ENCODE measurements at places on chromosomes 13 and 19.
A peak's percentile ranks its signal among the peaks of the same experiment; 100 is the strongest.

DNA sequence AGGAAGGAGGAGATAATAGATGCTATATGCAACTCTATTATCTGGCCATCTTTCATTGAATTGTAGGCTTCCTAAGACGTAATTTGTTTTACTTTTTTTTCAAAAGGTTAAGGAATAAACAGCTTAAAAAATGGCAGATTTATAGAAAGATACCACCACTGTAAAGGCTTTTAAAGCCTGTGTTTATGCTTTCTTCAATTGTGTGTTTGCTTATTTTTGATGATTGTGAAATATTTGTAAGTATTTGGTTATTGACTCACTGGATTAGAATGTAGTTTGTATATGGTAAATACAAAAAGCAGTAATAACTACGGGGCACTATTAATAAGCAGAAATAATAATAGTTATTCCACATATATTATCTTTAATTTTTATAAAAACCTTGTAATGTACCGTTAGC, 437.9 kb downstream of the KLF5 start:
- DNase-seq = no peak

DNA sequence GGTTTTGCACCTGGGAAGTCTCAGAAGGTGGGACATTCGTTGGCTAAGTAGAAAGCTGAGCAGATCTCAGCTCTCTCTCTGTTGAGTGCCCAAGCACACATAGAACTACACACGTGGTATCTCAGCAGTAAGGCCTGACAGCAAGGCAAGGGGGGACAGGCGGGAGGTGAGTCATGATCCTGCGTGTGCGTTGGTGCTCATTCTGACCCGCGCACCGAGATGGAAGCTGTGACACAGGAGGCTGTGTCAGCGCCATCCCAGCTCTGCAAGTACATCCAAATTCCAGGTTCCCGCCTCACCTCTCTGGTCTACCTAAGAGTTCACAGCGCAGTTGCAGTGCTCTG, 135.7 kb downstream of the USP12 start:
- no peak for DNase-seq

DNA sequence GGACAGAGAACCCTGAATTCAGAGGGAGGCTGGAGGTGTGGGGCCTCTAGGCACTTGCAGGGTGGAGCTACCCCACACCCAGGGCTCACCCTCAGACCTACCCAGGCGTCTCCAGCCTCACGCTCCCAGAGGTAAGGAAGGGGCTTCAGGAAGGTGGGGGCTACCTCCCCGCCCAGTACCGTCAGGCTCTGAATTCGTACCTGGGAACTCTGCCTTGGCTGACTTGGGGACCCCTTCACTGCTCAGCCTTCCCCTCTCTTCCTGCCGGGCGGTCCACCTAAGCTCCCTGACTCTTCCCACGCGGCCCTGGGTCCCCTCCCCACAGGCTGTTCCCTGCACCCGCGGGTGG, 28.5 kb upstream of the PARP4 start:
- no peak for DNase-seq

DNA sequence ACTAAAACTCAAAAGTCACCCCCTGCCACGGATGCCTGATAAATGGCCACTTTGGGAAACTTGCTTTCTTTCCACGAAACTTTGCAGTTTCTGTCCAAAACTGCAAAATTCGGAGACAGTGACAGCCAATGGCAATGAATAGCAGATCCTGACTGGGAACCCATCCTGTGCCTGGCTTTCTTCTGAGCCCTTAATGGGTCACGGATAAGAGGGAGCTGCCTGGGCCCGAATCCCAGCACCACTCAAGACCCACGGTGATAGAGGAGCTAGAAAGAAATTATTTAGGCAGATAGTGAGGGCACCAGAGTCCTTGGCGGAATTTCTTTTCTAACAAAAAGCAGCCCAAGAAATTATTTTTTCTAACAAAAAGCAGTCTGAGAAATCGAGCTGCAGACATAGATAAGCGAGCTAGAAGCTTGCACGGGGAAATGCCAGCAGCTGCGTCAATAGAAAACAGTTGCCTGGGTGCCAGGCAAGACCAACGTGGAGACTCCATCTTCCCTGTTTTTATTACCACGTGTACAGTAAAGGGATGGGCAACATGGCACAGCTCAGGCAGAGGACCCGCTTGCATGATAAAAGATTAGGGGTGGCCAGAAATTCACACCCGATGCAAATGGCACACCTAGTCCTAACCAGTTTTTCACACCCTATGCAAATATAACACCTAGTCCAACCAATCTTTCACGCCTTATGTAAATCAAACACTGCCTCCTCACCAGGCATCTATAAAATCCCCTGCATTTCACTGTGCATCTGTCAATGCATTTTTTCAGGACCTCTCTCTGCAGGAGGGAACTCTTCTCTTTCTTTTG, 7.1 kb upstream of the HSH2D start:
- no peak for DNase-seq

DNA sequence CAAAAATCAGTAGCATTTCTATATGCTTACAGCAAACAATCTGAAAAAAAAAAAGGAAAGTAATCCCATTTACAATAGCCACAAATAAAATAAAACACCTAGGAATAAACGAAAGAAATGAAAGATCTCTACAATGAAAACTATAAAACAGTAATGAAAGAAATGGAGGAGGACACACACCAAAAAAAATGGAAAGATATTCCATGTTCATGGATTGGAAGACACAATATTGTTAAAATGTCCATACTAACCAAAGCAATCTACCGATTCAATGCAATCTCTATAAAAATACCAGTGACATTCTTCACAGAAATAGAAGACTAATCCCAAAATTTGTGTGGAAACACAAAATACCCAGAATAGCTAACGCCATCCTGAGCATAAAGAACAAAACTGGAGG, 4.7 kb downstream of the FCGBP start:
- no peak for DNase-seq

- no peak for DNase-seq
Measured at GRCh38 chr19:1847348-1847683, 967 bp downstream of the REXO1 start.

- no peak for DNase-seq
Measured at GRCh38 chr13:40406405-40407120, 259.9 kb downstream of the FOXO1 start.

GRCh38 chr19:11446652-11447301, 11.3 kb downstream of the PRKCSH start:
- DNase-seq = no peak

- DNase-seq = no peak
Measured at GRCh38 chr19:35846038-35846668, 6.2 kb downstream of the NPHS1 start.

DNA sequence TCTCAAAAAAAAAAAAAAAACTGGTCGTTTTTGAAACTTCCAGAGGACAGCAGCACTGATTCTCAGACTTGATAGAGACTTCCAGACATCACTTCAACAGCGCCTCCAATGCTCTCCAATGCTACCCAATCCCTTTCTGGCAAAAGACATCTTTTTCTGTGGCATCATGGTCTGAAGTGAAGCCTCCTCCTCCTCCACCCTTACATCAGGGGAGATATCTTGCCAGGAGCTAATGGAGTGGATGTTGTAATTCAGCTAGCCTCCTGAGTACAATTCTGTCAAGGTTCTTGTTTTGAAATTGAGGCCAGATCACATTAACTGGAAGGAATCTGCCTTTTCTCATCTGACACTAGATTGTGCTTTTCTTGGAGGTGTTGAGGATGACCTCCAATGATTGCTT, 24.2 kb downstream of the FXYD5 start:
- no peak for DNase-seq

DNA sequence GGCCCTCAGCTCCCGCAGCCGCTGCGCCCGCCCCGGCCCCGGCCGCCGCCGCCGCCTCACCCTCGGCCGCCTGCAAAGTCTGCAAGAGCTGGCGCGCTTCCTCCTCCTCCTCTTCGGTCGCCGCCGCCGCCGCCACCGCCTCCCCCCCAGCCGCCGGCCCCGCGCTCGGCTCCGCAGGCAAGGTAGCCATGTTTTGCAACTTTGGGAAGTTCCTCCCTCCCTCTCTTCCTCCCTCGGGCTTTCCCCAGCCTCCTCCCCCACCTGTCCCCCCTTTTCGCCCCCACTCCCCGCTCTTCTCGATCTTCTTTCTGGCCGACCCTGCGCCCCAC, 433 bp downstream of the SIX5 start:
- no peak for DNase-seq

- no peak for DNase-seq
Measured at GRCh38 chr13:98961503-98962105, 16.3 kb downstream of the DOCK9 start.

GRCh38 chr13:94112731-94113130, 366.8 kb downstream of the DCT start:
- no peak for DNase-seq

GRCh38 chr13:75700552-75700951, 64.4 kb downstream of the LMO7 start:
- no peak for DNase-seq

DNA sequence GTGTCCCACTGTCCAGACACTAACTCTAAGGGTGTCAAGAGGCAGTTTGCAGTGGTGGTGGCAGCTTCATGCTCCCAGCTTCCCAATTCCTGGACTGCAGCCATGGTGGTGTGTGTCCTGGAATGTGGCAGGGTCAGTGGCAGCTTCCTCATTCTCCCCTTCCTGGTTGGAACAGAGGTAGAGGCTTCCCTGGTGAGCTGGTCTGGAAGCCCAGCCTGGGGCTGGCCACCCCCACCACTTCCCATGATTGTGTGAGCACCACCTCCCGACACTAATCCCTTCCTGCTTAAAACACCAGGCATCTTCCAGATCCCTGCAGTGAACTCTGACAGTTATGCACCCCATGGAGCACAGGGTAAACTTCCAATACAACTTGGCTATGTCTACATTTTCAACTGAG, 134.9 kb downstream of the RAP2A start:
- no peak for DNase-seq

GRCh38 chr13:27666951-27667350, 45.3 kb downstream of the POLR1D start:
- no peak for DNase-seq

DNA sequence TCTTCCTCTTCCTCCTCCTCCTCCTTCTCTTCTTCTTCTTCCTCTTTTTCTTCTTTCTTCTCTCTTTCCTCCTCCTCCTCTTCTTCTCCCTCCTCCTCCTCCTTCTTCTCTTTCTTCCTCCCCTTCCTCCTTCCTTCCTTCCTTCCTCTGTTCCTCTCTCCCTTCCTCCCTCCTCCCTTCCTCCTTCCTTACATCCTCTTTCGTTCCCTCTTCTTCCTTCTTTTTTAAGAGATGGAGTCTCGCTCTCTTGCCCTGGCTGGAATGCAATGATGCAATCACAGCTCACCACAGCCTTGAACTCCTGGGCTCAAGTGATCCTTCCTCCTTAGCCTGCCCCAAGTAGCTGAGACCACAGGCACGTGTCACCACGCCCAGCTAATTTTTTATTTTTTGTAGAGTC, 13.2 kb downstream of the EHD2 start:
- no peak for DNase-seq

GRCh38 chr19:45809643-45810159, 5.4 kb downstream of the RSPH6A start:
- peak; percentile 37 for DNase-seq

- no peak for DNase-seq
Measured at GRCh38 chr19:1222394-1222793, 15.4 kb downstream of the CBARP start.

- DNase-seq = no peak
Measured at GRCh38 chr19:1469255-1470054, 9.6 kb downstream of the C19orf25 start.

GRCh38 chr13:95020298-95020987, 280.8 kb downstream of the ABCC4 start:
- peak; percentile 8 for DNase-seq

- no peak for DNase-seq
Measured at GRCh38 chr13:50809133-50810090, 34.1 kb downstream of the DLEU7 start.

DNA sequence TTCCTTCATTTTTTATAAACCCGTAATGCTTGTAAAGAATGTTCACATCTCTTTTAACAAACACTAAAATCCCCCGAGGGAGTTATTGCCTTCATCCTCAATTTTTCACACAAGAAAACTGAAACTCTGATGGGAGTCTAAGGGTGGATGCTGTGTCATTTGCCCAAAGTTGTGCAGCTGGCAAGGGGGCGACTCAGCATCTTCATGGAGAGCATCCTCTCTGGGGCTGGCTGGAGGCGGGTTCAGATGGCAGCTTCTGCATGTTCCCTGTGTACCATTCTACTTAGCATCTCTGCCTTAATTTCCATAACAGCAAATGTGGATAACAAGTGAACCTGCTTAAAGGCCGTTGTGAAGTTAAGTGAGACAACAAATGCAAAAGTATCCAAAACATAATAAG, 256.4 kb downstream of the IRS2 start:
- DNase-seq = no peak

DNA sequence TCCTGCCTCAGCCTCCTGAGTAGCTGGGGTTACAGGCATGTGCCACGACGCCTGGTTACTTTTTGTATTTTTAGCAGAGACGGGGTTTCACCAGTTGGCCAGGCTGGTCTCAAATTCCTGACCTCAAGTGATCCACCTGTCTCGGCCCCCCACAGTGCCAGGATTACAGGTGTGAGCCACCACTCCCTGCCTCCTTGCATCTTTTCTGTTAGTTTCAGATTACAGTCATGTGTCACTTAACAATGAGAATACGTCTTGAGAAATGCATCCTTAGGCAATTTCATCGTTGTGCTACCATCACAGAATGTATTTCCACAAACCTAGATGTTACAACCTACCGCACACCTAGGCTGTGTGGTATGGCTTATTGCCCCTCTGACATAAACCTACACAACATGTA, 180.4 kb downstream of the TM9SF2 start:
- DNase-seq = no peak

DNA sequence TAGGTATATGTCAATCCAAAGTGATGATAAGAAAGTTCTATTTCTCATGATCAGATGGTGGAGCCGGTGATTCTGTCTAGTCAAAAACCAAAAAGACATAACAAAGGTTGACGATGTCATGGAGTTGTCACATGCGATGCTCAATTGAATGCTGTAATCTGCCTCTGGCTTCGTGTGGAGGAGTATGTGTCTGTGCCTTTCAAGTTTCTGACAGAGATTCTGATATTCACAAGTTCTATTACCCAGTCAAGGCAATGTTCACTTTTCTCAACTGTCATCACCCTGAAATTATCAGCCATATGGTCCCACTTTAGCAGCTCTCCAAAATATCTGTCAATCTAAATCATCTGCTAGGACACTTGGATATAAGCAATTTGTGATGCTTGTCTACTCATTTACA, 367.6 kb upstream of the PRR20A start:
- no peak for DNase-seq

DNA sequence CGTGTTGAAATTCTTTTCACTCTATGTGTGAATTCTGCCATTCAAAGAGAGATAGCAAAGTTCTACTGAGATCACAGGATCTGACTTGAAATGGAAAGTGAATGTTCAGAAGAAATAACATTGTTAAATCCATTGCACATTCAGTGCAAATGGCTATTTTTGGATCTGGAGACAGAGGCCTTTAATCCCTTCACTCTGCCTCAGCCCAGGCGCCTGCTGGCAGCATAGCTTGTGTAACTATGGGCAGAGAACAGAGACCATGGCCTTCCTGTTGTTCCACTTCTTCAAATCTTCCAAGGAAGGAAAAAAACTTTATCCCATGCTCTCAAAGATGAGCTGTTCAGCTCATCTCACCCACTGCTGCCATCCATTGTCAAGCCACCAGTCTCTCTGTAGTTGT, 265.4 kb downstream of the LMO7 start:
- DNase-seq = no peak

- DNase-seq = no peak
Measured at GRCh38 chr19:6707011-6707657, 13.3 kb downstream of the C3 start.

GRCh38 chr19:22545751-22546150, 88.4 kb upstream of the ZNF492 start:
- DNase-seq = no peak
